ENCODE measurements at places on chromosomes 16 and 17. TPM values are rescaled to one million over a fixed set of nuclear protein-coding genes. Genes with fewer than 3 reads are reported as not detected.

The TMEM235 gene
- total RNA-seq: not detected

The PDILT gene
- not detected for total RNA-seq

The TBC1D3I gene
- total RNA-seq: 1.3 TPM

The EVI2A gene
- total RNA-seq: 33.0 TPM

The SEC14L1 gene
- total RNA-seq: 160 TPM

The JPH3 gene
- total RNA-seq: not detected

The KRTAP4-4 gene
- not detected for total RNA-seq

The ENPP7 gene
- total RNA-seq: not detected

The DPEP2 gene
- total RNA-seq: 61.8 TPM

The KRT32 gene
- not detected for total RNA-seq

The AANAT gene
- 0.50 TPM for total RNA-seq

The TRIM25 gene
- total RNA-seq: 100 TPM

The TPPP3 gene
- 1.4 TPM for total RNA-seq

The MYO1D gene
- total RNA-seq: 20.2 TPM

DNA sequence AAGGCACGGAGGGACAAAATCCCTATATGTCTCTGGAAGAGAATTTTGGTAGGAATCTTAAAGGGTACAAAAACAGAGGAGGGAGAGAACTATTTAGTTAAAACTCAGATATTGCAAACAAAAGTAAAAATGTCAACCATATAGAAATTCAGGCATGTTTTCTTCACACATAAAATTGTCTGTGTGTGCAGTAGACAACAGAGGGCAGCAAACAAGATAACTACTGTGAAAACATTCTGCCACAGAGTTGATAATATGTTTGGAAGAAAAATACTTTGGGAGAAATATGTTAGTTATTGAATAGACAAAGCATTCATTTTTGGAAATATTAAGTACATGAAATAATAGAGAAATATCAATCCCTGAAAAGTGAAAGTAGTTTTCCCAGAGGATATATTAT is 56.2 kb downstream of the SNX11 start:
- DNase-seq: no peak

DNA sequence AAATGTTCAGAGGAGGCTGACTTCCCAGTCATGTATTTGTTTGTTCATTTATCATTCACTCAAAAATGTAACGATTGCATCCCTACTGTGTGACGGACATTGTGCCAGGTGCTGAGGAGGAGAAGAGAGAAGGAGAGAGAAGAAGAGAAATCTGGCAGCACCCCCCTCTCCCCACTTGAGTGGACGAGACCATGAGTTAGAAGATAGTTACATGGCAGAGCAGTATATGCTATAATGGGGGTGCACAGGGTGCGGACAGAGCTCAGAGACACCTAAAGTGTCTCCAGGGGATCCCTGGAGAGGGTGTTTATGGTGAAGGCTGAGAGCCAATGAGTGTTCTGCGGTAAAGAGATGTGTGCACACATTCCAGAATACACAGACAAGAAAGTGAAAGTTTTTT is 6.6 kb upstream of the JPH3 start:
- DNase-seq: no peak

- no peak for DNase-seq
Measured at GRCh38 chr16:2822496-2822895, 5.5 kb downstream of the PRSS21 start.

DNA sequence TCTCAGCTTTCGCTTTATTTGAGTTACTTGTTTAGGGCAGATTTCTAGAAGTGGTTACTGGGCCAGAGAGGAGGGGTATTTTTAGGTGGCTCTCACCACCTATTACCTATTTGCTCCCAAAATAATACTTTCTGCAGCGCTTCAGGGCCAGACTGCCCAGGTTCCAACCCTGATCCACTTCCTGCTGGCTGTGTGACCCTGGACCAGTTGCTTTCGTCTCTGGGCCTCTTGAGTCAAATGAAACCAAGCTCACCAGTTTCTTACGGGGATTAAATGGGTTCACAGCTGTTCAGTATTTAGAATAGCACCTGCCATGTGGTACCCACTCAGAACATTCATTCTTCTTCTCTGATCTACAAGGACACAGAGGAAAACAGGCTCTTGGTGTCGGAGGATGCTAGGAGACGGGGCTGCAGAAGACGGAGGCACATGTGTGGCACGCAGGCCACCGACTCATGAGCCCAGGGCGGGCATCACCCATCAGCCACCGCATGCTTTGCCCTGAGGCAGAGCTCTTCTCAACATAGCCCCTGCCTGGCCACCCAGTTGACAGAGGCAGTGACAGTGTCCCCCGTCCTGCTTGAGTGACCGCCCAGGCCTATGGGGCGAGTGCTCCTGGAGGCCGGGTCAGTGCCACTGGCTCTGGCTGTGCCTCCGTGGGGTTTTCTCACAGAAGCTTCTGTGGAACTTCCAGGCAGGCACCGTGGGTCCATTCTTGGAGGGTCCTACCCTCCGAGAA is 149.0 kb upstream of the PLCG2 start:
- no peak for DNase-seq

DNA sequence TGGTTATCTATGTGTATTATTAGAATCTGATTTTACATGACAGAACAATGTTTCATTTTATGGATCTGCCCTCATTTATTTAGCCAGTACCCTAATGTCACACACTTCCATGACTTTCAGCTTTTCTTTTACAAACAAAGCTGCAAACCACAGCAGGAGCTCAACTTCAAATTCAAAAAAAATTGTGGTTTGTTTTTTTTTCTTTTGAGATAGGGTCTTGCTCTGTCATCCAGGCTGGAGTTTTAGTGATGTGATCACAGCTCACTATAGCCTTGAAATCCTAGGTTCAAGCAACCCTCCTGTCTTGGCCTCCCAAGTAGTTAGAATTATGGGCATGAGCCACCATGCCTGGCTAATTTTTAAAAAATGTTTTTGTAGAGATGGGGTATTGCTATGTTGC is 8.2 kb upstream of the MPRIP start:
- DNase-seq: no peak

DNA sequence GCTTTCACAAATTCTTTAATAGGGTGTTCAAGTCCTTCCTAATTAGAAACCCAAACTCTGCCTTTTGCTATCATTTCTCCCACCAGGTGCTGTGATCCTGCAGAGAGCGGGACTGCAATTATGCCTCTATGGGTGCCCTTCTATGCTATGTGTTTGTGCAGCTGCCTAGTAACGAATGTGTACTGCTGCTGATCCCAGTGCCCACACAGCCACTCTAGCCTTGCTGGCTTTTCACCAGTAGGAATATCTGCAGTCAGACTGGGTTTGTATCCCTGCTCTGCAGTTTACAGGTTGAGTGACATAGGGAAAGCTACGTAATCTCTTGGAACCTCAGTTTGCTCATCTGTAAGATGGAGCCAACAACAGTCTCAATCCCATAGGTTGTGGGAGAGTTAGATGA is 179.6 kb upstream of the IRX3 start:
- no peak for DNase-seq

DNA sequence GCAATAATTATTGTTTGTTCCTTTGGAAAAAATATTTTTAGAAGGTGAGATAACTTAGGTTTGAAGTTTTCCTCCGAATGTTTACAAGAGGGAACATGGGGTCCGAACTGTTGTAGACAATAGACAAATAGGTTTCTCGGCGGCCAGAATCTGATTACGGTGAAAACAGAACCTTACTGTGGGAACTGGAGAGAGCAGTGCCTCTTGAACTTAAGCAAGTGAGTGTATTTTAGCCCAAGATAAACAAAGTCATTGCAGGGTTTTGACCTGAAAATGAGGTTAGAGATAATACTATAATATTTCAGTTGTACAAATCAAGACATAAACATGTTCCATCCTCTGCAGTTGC is 134.7 kb downstream of the ABCA8 start:
- no peak for DNase-seq

DNA sequence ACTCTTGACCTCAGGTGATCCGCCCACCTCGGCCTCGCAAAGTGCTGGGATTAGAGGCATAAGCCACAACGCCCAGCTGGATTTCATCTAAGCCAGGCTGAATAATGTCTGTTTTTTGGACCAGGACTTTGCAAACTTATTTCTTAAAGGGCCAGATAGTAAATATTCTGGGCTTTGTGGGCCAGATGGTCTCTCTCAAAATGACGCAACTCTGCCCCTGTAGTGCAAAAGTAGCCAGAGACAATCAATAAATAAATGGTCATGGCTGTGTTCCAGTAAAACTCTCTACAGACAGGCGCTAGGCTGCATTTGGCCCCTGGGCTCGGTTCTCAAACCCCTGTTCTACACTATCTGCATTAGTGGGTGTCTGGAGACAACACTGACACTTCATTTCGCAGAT is 121.9 kb upstream of the CDH13 start:
- DNase-seq: no peak

DNA sequence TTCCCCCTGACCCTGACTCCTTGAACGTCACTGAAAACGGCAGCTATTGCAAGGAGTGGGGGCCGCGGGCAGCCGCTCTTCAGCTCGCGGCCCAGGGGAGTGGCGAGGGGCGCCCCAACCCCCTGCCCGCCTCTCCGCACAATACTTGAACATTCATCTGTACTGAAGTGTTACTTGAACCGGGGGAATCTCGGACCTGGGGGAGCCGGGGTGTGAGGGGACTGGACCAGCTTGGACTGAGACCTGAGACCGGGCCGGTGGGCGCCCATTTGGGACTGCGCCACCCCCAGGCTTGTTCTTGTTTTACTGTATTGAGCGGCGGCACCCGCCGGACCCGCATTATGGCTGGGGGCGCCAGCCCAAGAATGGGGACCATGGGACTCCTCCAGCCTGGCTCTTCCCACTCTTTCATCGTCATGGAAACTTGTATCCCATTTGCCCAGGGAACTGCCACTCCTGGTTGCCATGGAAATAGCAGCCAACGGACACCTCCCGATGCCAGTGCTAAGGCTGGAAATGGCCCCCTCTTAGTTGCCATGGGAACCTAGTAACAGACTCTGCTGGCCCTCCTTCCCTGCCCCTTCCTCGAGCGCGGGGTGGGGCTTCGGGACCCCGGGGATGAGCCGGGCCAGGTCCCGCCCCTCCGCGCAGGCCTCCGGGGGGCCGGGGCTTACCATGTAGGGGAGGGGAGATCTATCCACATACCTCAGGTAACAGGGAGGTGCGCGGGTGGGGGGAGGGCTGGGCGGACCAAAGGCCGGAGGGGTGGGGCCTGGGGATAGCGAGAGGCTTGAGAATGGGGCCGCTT is 805 bp upstream of the ORAI3 start:
- peak; percentile 35 for DNase-seq

DNA sequence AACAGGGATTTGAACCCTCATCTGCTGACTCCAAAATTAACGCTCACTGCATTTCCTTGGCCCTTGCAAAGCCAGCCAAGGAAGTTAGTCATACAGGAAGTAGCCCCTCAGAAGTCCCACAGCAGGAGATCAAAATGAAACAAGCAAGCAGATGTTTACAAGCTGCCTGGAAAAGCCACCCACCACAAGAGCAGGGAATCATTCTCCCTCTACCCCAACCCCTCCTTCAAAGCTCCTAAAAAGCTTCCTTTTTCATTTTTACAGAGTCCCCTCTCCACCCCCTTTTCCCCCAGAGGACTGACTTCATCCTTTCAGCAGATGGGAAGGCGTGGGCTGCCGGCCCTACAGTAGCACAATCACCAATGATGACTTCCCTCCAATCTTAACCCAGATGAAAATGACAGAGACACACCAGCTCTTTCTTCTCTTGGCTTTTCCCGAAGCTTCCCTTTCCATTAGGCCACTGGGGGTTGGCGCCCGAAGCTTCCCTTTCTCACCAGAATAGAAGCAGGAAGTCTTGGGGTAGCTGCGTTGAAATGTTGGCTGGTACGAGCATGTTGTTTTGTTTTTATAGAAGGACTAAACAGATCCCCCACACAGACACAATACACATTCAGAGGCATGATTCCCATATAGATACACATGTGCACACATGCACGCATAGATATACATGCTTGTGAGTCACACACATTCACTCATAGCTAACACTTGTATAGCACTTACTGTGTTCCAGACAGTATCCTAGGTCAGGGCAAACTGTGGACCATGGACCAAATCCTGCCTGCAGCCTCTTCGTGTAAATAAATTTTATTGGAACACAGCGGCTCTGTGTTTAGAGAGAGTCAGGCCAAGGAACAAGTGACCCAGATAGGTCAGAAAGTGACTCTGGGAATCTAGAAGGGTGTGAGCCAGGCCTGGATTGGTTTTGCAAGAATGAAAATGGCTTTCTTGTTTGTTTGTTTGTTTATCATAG is 17.4 kb downstream of the ITPRIPL2 start:
- DNase-seq: no peak

DNA sequence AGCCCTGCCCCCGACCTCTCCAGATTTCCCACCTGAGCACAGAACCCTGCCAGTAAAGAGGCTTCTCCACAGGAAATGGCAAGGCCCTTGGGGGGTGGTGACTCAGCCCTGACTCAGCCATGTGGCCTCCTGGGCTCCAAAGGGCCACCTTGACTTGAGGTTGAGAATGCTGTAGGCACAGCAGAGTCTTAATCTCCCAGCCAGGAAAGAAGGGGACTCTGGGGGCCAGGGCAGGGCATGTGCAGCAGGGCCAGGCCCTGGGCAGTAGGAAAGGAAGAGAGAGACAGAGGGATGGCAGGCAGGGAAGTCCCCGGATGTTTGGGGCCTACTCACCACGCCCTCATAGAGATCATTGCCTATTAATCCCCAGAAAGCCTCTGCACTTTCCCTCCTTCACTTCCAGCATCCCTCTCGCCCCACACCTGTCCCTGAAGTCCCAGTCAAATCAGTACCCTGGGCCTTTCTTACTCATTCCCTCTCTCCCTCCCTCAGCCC is 4.8 kb upstream of the ITGA3 start:
- DNase-seq: no peak

GRCh38 chr16:14371778-14372431 is 258.2 kb downstream of the PARN start:
- DNase-seq: no peak

DNA sequence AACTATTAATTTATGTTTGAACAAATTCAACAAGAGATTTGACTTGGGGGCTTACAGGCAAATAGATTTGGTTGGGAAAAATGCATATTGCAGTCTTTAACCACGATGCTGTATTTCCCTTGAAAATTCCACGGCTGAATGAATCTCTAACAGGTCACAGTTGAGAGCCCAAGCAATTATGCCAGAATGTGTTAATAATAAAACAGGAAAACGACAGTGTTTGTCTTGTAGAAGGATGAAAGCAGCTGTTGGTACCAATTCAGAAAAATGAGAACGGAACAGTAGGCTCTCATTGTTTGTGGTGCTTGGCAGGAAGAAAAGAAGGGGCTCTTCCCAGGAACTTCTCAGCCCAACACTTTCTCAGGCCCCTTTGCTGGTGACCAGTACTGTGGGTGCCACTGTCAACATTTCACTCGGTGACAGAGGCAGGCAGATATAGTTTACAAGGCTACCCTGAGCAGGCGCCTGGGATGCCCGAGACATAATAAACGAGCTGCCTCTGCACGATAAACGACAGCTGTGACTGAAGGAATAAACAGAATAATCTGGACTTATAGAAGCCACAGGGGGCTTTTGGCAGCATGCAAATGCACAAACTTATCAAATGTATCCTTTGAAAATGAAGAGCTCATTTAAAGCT is 387.1 kb downstream of the HS3ST4 start:
- no peak for DNase-seq

DNA sequence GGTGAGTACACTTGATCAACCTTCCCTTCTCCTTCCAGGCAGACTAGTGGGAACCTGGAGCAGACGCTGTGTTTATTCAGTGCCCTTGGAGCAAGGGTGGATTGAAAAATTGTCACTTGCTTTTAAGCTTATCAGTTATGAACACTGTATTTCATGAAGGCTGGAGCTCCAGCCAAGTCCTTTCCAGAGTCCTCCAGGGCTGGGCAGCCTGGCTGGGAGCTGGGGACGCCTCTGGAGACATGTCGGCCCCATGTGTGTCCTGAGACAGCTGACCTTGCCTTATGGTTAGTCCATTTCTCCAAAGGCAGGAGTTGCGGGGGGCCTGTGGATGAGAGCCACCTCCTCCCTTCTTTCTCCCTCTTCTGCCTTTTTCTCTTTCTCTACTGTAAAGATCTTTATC is 67.0 kb downstream of the RAP1GAP2 start:
- no peak for DNase-seq

- DNase-seq: no peak
Measured at GRCh38 chr17:34220752-34221395, 34.2 kb upstream of the CCL2 start.
